ENCODE measurements at places on chromosomes 7 and 10.

GRCh38 chr10:16787361-16787791, 29.8 kb downstream of the RSU1 start:
- no peak for DNase-seq

- peak; percentile 29 for DNase-seq
Observed at GRCh38 chr10:7003831-7004395, 406.9 kb downstream of the SFMBT2 start.

- peak; percentile 90 for DNase-seq
Observed at GRCh38 chr10:22316286-22317075, at the start of gene COMMD3. TSS of gene COMMD3 (plus strand) at chr10:22316388. CDS start at chr10:22316418, 30 bp downstream.

DNA sequence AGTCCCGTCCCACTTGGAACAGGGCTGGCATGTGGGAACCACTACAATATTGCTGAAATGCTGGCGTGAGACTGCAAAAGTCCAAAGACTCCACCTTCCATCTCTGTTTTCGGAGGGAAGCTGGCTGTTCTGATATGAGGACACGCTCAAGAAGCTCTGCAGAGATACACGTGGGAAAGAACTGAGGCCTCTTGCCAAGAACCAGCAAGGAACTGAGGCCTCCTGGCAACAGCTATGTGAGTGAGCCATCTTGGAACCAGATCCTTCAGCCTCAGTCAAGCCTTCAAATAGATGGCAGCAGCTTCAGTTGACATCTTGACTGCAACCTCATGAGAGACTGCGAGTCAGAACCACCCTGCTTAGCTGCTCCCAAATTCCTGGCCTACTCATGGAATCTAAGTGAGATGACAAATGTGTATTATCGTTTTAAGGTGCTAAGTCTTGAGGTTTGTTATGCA, 30.8 kb downstream of the SGMS1 start:
- DNase-seq: no peak

GRCh38 chr7:39453743-39454355, 112.4 kb upstream of the YAE1 start:
- DNase-seq: peak; percentile 81

DNA sequence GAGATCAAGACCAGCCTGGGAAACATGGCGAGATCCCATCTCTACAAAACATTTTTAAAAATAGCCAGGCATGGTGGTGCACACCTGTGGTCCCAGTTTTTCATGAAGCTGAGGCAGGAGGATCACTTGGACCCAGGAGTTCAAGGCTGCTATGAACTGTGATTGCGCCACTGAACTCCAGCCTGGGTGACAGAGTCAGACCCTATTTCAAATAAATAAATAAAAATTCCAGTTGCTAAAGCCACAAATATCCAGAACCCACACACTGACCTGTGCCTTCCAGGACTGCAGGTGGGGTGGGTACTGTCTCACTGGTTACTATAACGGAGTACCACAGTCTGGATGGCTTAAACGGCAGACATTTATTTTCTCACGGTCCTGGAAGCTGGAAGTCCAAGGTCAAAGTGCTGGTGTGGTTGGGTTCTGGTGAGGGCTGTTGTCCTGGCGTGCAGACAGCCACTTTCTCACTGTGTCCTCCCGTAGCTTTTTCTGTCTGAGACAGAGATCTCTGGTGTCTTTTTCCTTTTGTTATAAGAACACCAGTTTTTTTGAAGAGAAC, 38.8 kb downstream of the ASB13 start:
- no peak for DNase-seq

DNA sequence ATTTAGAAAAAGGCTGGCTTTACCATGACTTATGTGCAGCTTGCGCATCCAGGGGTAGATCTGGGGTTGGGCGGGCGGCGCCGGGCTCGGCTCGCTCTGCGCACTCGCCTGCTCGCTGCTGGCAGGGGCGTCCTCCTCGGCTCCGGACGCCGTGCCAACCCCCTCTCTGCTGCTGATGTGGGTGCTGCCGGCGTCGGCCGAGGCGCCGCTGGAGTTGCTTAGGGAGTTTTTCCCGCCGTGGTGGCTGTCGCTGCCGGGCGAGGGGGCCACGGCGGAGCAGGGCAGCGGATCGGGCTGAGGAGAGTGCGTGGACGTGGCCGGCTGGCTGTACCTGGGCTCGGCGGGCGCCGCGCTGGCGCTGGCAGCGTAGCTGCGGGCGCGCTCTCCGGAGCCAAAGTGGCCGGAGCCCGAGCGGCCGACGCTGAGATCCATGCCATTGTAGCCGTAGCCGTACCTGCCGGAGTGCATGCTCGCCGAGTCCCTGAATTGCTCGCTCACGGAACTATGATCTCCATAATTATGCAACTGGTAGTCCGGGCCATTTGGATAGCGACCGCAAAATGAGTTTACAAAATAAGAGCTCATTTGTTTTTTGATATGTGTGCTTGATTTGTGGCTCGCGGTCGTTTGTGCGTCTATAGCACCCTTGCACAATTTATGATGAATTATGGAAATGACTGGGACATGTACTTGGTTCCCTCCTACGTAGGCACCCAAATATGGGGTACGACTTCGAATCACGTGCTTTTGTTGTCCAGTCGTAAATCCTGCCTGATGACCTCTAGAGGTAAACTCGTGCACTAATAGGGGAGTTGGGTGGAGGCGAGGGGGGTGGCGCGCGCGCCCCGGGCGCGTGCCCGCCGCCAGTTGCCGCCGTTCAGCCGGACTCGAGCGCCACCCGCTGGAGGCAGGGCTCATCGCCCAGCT, at the start of gene HOXA5:
Gene HOXA5 (minus strand): TSS at position 659 of the 927 bp plus-strand sequence. CDS start 74 bp downstream, at position 585.
- DNase-seq: peak; percentile 71

DNA sequence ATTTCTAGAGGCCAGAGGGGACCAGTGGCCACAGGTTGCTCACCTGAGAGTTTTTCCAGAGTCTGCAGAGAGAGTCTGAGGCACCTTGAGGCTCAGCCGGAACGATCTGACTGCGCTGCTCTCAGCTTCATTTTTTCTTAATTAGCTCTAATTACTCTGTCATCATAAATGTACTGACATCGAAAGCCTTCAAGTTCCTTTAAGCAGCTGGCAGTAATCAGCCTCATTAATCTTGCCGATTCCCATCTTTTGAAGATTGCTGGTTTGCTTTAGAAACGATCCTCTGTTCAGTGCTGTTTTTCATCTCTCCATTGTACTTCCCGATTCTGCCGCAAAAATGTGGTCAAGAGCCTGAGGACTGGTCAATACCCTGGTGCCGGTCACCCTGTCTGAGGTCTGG, 454.7 kb downstream of the TYW1 start:
- DNase-seq: no peak

GRCh38 chr7:75575488-75576121, 83.5 kb downstream of the SPDYE5 start:
- no peak for DNase-seq

- DNase-seq: no peak
Observed at GRCh38 chr10:129032372-129033313, 434.4 kb upstream of the MGMT start.

DNA sequence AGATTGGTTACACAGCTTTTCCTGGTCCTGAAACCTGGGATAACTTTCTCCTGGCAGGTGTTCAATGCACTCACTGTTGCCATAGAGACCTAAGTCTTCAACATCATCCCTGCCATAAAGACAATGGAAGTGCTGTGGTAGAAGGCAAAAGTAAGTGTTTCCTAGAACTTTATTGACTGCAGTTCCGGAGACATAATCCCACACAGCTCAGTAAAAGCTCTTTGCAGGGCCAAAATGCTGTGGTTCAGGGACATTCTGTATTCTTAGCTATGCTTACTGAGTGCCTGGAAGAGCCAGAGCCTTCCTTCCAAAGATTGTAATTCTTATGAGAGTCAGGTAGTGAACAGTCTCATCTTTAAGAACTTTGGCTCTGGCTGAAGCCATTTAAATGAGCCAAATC, 5.3 kb downstream of the WIPF3 start:
- no peak for DNase-seq

DNA sequence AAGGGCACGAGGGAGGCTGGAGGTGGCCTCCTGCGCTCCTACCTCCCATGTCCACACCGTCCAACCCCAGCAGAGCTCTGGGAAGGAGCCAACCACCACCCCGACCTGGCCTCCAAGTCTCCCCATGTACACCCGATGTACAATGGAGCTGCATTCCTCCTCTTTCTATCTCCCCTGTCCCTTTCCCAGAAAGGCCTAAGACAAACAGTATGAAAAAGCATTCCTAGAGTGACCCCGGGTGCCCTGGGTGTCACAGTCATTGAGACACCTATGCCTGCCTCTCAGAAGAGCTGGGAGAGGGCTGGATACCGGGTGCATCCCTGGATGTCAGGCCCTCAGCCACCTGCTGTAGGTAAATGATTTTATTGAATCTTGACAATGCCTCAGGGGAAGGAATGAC, 248.1 kb downstream of the EMX2 start:
- no peak for DNase-seq

DNA sequence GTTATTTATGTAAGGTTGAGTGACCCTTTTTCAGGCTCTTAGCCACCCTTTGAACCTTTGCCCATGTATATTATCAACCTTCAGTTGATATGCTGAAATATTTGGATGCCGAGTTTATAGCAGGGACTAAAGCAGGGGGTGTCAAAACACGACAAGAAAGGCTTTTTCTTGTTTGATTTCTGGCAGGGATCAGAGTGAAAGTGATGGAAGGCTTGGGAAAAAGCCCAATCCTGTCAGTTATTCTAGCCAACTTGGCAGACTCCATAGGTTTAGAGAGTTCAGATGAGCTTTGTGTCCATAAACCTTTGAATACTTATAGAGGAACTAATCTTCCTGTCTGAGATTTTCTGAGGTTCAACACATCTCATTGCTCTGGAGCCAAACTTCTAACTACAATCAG, 47.5 kb downstream of the INHBA start:
- DNase-seq: no peak

GRCh38 chr7:30351724-30352123, 67.3 kb downstream of the ZNRF2 start:
- DNase-seq: no peak

- no peak for DNase-seq
Observed at GRCh38 chr7:55565681-55566080, 6.6 kb downstream of the VOPP1 start.

- DNase-seq: no peak
Observed at GRCh38 chr7:28920424-28920823, 37.7 kb downstream of the TRIL start.

- DNase-seq: no peak
Observed at GRCh38 chr7:12623885-12624498, 53.5 kb downstream of the SCIN start.

- DNase-seq: no peak
Observed at GRCh38 chr7:55303220-55303619, 61.9 kb upstream of the LANCL2 start.

GRCh38 chr7:157228864-157229422, 90.2 kb downstream of the UBE3C start:
- DNase-seq: peak; percentile 63

DNA sequence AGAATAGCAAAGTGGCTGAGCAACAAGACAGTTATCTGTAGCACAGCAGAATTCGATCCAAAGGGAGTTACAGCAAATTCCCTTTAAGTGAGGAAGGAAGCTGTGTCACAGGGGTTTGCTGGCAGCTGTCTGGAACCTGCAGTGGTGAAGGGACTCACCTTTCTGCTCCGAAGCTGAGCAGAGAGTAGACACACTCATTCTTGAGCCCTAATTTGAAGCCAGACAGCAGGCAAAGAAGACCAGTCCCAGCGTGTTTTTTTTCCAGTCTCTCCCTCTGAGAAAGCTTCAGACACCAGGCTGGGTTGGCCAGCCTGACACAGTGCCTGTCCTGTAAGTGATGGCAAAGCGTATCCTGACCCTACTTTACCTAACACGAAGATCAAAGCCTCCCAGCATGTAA, 210.7 kb downstream of the TRIL start:
- DNase-seq: no peak

DNA sequence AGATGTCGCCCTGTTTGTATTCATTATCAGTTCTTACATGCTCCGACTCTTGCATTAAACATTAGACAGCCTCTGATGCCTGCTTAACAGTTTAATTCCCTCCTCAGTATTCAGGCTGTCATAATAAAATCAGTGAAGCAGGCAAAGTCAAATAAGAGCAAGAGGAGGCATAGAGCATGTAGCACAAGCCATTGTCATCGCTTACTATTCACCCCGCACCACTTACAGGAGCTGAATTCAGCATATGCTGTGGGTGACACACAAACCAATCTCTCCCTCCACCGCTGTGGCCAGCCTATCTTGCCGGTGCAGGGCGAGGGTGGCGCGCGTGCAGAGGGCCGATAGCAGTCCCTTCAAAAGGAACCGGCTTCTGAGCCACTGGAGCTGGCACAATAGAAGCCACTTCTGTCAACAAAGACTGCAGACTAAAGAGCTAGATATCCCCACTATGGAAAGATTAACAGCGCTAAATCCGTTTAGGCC, 433.2 kb upstream of the MGMT start:
- DNase-seq: no peak

GRCh38 chr7:106001886-106002285, 38.8 kb downstream of the CDHR3 start:
- DNase-seq: no peak

DNA sequence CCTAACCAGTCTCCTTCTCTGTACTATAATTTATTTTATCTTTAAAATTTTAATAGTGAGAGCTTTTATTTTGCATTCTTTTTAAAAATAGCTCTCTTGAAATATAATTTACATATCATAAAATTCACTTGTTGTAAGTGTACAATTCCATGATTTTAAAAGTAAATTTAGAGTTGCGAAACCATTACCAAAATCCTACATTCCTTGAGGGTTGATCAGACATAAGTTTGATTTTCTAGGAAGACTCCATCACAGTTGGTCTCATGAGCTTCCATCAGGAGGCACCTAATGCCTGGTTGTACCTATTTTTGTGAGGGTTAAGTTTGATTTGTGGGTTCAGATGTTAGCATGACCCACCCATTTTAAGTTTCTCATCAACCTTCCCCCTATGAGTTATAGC, 108.1 kb downstream of the BMPER start:
- no peak for DNase-seq

GRCh38 chr7:80294346-80294745, 159.7 kb downstream of the GNAI1 start:
- DNase-seq: no peak

DNA sequence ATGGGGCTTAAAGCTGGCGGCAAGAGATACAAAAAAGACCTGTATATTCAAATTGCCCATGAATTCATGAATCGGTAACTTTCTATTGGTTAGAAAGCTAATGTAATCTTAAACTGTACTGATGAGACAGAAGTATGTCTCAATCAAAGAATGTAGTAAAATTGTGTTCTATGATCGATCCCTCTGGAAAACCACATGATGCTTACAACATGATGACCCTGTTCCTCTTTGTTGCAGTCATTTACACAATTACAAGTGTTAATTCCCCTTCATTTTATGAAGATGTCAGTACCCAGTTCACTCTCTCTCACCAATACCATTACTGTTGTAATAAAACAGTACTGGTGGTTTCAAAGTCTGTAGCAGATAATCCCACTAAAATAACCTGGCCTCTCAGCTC, 10.1 kb downstream of the KIF5B start:
- DNase-seq: peak; percentile 48

- DNase-seq: no peak
Observed at GRCh38 chr7:44985033-44985695, 6.3 kb upstream of the MYO1G start.

- no peak for DNase-seq
Observed at GRCh38 chr10:71218046-71218650, 5.8 kb downstream of the UNC5B start.

GRCh38 chr10:88473989-88474883, 108.9 kb downstream of the RNLS start:
- DNase-seq: no peak

GRCh38 chr7:43443381-43443780, 139.5 kb upstream of the STK17A start:
- DNase-seq: no peak

GRCh38 chr10:99895867-99896266, 113.4 kb downstream of the ABCC2 start:
- no peak for DNase-seq

- DNase-seq: no peak
Observed at GRCh38 chr7:58316-58715, 134.1 kb upstream of the FAM20C start.

All from suppressor macrophage (primary cell).